ENCODE measurements at places on chromosomes 6 and 20.

DNA sequence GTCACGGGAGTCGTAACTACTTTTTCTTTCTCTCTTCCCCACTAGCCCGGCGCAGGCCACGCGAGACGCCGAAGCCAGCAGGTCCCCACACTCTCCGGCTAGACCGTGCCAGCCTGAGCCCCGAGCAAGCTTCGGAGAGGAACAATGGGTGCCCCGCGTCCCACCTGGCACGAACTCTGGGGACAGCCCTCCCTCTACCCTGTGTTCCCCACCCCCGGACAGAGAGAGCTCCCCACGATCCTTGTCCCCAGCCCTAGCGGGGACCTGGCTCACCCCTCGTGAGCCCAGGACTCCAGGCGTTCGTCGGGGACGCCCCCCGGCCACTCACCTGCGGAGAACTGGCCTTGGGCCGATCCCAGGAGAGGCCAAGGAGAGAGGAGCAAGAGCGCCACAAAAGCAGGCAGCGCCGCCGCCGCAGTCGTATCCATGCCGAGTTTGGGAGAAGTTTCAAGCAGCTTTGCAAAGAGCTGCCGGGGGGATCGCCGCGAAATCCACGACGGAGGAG lies 416 bp downstream of the PTPRK start:
- DNase-seq = no peak

DNA sequence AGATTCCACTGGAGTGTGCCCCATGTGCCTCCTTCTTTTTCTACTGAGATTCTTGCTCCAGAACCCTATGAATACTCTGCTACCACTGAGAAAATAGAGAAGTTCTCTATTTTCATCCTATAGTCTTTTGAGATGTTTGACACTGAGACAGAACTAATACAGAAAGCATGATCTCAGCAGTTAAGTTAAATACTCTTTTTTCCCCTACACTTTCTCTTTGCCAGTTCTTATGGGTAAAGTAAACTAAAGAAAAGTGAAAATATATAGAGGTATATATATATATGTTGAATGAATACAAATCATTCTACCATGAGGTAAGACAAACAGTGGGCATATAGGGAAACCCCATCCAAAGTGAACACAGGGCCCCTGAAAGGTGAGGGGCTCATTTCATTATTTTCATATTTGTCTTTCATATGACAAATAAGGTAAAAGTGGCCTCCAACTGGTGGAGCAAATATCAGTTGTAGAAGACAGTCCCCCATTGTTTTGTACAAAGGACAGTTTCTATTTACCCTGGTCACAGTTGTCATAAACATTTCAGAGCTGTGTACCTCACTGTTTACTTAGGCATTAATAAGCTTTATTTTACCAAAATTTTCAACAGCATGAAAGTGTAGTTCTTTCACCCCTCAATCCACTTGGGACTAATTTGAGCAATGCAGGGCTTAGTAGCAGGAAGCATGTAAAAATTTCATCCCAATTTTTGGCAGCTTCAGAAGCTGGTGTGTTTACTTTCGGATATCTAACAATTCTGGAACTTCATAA lies 188.3 kb upstream of the MARCKS start:
- DNase-seq = no peak

- DNase-seq = no peak
Observed at GRCh38 chr6:26118999-26119398, 31.8 kb downstream of the HFE start.

- DNase-seq = no peak
Observed at GRCh38 chr6:14110001-14110818, 7.4 kb upstream of the CD83 start.

Measured in H54 (cell line).